ENCODE measurements at places on chromosomes 13 and 19.

- no peak for DNase-seq
These were observed 6.0 kb upstream of the CTU1 start for GRCh38 chr19:51114087-51114729.

- no peak for DNase-seq
These were observed 30.9 kb downstream of the COL4A1 start for GRCh38 chr13:110275931-110276552.

DNA sequence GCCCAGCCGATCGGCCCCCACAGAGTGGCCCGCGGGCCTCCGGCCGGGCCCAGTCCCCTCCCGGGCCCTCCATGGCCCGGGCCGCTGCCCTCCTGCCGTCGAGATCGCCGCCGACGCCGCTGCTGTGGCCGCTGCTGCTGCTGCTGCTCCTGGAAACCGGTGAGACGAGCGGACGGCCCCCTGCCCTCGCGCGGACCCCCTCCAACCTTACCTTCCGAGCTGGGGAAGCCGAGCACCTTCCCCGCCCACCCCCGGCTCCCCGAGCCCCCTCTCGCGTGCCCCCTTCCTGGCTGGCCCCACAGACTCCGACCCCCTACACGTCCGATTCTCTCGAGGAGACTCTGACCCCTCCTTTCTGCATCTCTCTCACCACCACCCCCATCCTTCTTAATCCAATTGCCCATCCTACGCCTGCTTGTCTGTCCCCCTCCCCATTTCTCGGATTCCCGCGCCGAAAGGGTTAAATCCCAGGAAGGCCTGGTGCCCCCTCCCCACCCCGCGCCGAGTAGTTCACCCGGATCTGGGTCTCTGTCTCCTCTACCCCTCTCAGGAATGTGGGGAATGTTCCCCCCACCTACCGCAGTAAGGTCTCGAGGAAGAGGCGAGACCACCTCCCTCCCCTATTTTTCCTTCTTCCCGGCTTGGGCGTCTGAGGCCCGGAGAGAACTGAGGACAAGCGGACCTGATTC lies 502 bp downstream of the NECTIN2 start:
- no peak for DNase-seq

DNA sequence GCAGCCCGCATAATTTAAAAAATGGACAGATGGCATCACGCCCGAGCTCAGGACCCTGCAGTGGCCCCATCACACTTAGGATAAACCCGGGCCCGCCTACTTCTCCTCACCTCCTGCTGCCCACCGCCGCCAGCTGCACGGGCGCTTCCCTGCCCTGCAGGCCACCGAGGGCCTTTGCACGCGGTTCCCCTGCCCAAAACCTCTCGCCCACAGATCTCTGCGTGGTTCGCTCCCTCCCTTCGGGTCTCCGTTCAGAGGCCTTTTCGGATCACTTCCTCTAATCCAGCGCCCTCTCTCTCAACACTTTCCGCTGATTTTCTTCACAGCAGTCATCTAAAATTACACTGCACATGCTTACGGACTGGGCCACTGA lies 1.8 kb downstream of the SHISA7 start:
- DNase-seq, result no peak

DNA sequence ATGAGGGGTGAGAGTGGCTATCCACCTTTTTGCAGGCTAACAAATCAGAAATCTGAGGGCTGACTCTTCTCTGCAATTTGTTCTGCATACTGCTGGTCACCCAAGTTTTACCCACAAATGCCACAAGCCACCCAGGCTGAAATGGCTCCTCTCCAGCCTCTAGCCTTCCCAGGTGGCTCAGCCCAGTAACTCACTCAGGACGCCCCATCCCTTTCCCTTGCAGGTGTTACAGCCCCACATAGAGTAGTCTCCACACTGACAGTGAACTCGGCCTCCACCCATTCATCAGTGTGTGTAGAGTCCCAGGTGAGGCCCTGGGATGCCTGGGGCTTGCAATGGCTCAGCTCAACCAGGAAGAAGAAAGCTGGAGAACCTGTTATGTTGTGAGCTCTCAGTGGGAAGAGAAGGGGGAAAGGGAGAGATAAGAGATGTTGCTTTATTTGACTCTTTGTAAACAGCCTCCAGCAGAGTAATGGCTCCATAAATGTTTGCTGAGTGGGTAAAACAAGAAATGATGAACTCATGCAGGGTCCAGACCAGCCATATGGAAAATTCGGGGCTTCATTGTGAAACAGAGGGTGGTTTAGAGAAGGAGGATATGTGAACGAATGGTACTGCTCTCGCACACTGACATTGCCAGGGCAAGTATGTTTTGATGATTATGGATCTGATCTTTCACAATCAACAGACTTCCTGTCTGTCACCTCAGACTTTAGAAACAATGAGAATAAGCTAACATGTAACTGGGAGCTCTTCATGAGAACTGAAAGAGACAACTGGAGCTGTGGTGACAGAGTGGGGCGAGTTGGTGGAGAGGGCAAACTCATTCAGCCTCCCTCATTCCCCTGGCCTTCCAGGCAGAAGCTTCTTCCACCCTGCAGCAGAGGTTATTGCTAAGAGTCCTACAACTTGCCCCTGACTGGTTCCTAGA lies 74.2 kb upstream of the RFC3 start:
- DNase-seq, result no peak

DNA sequence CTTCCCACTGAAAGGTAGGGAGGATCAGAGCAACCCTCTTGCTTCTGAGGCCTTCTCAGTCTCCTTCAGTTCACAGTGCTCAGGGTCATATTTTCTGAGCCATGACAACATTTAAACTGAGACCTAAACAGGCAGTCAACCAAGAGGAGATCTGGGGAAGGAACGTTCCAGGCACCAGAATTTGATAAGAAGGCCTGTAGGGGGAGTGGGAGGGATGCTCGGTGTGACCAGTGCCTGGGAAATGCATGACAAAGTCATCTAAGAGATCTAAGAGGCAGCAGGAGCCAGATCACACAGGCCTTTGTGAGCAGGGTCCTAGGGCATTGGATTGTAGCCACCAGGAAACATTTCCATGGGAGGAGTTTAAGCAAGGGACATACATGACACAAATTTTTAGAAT lies 71.6 kb downstream of the SHISA2 start:
- DNase-seq, result no peak

DNA sequence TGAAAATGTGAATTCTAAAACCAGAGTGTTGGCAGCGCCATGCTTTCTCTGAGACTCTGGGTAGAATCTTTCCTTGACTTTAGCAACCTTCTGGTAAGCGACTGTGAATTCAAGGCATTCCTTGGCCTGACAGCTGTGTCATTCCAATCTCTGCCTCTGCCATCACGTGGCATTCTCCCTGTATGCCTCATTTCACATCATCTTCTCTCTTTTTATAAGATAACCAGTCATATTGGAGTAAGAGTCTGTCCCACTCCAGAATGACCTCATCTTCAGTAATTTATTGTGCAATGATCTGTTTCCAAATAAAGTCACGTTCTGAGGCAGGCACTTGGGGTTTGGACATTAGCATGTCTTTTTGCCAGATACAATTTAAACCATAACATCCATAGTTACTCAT lies 103.4 kb upstream of the POSTN start:
- no peak for DNase-seq

DNA sequence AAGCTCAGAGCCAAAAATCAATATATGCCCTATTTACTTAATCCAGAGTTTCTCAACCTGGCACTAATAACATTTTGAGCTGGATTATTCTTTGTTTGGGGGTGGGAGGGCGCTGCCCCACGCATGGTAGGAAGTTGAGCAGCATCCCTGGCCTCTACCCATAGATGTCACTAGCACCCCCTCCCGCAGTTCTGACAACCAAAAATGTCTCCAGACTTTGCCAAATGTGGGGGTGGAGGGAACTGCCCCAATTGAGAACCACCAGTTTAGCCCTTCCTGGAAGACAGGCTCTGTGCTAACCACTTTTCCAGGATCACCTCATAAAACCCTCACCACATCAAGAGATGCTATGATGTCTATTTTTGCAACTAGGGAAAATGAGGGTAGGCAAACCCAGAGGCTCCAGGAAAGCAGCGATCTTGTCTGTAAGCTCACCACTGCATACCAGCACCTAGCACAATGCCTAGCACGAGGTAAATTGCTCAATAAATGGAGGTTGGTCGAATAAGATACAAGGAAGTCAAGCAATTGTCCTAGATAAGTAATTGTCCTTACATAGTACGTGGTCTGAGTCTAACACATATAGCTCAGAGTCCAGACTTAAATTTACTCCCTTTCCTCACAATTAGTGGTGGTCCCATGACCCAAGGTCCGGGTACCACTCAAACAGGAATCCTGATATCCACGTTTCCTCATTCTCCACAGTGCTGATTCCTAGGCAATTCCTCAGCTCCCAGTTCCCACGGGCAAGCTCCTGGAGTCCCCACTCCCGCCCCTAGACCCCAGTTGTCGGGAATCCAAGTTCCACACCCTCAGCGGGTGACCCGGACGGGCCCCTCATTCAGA lies 892 bp downstream of the TRIR start:
- DNase-seq, result no peak

GRCh38 chr13:70829748-70830147 lies 721.5 kb upstream of the KLHL1 start:
- no peak for DNase-seq

- no peak for DNase-seq
These were observed 9.9 kb downstream of the SOX21 start for GRCh38 chr13:94702181-94703041.

DNA sequence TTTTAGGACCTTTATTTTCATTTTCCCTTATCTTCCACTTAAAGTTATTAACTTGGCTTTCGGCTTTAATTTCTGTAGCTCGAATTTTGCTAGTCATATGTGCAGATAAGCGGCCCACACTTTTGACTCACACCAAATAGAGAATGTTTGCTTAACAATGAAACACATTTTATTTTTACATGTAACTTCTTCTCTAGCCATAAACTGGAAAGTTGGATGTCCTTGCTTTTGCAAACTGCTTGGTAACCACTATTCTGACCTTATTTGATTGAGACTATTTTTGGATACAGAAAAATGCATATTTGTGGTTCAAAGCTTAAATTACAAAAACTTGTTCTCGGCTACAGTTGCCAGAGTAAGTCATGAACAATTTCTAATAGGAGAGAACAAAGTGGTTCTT lies 600.0 kb downstream of the KCTD12 start:
- DNase-seq, result no peak

DNA sequence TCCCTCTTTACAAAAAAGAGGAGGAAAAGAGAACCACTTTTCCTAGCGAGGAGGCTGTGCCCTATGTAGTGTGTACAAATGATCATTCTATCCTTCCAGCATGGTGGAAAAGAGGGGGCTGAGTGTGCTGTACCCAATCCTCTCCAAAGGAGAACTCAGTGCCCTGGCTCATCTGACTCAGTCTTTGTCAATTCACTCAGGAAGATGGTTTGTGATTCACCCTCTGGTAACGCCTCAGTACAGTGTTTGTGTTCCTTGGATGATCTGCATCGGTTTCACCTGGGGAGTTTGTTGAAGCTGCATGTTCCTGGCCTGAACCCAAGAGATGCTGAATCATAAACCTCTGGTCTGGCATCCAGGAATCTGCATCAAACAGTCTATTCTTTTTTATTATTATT lies 18.3 kb upstream of the ENOX1 start:
- DNase-seq, result no peak

DNA sequence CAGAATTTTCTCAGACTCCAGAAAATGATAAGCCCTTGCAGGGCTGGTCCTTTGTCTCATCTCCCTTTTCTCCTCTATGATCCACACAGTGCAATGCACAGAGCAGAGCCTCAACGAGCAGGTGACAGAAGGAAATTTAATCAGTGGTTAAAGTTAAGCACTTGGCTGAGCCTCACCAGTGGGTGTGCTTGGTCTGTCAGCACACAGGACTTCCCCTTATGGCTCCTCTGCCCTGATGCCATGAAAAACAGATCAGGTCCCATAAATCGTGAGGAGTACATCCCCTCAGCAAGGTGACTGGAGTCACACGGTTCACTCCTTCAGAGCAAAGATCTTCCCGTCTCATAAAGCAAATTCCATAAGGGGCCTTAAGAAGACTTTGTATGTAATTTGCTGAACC lies 818.2 kb downstream of the UQCRFS1 start:
- DNase-seq, result no peak
